Activated naive CD4-positive, alpha-beta T cell (primary cell): ENCODE measurements at places on chromosomes 4 and X.

DNA sequence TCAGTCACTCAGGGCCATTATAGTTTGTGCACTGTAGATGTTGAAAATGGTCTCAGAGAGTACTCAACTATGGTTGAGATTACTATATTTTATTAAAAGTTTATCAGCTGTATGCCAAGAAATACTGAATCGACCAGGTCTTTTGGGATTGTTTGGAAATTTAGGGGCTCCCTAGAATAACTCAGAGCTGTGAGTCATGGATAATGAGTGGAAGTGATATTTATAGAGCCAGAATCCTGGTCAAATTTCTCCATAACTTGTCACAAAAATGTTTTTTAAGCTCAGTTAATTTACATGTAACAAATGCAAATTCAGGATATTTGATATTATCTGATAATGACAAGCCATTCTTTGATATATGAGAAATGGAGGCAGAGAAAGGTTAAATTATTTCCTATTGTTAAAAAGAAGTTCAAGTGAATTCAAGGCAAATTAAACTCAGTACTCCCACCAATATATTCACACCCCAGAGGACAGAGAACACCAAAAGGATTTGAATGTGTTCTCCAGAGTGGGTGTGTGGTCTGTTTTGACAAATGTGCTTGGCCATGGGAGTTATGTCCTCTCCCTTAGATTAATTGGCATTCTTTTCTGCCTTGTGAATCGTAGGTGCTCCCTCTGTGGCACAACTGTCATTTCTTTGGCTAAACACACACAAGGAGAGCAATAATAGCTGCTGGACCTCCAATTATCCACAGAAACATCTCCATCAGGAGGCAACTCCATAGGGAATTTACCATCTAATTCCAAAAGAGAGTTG is 37.7 kb downstream of the ARHGAP24 start:
- no peak for DNase-seq

DNA sequence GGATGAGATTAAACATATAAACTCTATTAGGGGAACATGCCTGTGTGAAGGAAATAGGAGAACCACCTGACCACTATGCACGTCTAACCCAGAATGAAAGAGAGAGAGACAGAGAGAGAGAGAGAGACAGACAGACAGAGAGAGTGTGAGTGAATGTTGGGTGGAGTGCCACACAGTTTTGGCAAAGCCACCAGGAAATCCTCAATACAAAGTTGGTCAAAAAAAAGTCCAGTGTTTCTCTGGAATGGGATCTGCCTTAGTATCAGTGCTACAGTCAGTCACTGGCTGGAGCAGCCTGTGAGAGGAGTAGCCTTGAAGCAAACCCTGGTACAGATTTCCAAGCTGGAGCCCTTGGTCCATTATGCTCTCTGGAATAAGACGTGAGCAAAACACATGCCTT is 91.7 kb downstream of the GC start:
- no peak for DNase-seq

DNA sequence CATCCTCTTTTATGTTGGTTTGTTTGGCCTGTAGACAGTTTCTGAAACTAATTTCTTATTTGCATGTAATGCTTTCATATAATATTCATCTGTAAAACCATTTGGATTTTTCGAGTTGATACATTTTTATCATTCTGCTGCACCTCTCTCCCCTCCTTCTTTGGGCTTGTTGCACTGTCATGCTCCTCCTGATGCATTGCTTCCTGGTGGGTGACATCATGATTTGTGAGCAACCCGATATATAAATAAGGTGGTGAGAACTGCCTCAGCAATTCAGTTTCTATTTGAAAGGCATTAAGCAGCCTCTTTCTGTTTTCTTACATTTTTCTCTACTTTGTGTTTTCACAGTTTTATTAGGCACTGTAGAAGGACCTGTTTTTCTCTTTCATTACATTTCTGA is 515.7 kb downstream of the RPA4 start:
- DNase-seq = no peak

- no peak for DNase-seq
Observed at GRCh38 chr4:112747036-112747435, 110.1 kb downstream of the LARP7 start.

- no peak for DNase-seq
Observed at GRCh38 chrX:118861338-118861737, 37.7 kb downstream of the ZCCHC12 start.

DNA sequence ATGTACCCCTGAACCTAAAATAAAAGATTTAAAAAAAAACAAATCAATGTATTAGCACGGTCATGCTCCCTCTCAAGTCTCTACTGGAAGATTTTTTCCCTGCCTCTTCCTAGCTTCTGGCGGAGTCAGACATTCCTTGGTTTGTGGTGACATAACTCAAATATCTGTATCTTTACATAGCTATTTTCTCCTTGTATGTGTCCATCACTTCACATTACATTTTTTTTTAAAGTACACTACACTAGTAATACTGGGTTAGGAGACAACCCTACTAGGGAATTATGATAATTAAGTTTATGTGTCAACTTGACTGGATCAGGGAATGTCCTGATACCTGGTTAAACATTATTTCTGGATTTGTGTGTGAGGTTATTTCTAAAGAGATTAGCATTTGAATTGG is 1197.9 kb downstream of the TECRL start:
- DNase-seq = no peak

- no peak for DNase-seq
Observed at GRCh38 chr4:70868778-70869177, 29.1 kb upstream of the GRSF1 start.
